ENCODE measurements at places on chromosomes 5 and 9. TPM values are rescaled to one million over a fixed set of nuclear protein-coding genes. Genes with fewer than 3 reads are reported as not detected.

DNA sequence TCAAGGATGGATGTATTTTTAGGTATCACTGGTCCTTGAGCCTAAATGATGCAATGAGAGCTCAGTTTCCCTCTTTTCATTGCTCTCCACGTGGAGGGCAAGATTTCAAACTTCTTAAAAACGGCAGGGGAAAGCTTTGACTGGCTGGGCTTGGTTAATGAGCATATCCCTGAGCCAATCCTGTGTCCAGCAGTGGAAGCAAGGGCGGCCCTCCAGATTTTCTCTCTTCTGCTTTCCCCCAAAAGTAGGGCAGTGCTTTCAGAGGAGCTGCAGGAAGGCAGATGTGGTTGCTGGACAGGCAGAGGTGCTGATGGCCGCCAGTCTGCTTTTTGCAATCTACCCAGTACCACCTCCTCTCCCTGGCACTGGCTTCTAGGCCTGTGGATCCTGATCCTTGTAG, 30.0 kb upstream of the TBC1D2 start:
- no peak for DNase-seq

DNA sequence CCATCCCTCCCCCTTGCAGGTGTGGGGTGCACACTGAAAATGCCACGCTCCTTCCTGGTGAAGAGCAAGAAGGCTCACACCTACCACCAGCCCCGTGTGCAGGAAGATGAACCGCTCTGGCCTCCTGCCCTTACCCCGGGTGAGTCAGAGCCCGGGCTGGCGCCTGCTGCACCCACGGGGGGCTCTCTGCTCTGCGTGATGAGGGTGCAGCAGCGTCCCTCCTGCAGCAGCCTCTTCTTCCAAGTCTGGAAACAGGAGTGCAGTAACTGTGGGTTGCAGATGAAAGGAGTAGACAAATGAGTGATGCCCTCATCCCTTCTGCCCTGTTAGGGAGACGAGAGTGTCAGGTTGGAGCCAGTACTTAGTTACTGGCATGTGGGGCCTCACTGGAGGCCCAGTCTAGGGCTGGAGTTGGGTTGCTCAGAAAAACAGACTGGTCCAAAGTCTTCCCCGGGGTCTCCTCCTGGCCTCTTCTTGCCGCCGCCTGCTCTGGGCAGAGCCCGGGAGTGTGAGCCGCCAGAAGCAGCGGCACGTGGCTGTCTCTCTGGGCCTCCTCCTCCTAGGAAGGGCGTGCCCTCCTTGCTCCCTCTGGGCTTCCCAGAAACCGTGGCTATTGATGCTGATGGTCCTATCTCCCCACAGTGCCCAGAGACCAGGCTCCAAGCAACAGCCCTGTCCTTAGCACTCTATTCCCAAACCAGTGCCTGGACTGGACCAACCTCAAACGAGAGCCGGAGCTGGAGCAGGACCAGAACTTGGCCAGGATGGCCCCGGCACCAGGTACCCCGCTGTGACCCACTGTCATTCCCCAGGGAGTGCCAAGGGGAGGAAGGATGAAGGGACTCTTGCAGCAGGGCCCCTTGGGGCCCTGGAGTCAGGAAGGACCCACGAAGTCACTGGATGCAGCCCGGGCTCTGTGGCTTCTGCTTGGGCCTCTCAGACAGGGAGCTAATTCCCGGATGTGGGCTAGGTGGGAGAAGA, 8.4 kb downstream of the GFI1B start:
- no peak for DNase-seq

- DNase-seq: no peak
Measured at GRCh38 chr9:31418419-31418818, 966.0 kb upstream of the ACO1 start.

- DNase-seq: no peak
Measured at GRCh38 chr5:135215617-135216470, 181.8 kb upstream of the PITX1 start.

- no peak for DNase-seq
Measured at GRCh38 chr5:149268928-149269557, 2.6 kb upstream of the AFAP1L1 start.

DNA sequence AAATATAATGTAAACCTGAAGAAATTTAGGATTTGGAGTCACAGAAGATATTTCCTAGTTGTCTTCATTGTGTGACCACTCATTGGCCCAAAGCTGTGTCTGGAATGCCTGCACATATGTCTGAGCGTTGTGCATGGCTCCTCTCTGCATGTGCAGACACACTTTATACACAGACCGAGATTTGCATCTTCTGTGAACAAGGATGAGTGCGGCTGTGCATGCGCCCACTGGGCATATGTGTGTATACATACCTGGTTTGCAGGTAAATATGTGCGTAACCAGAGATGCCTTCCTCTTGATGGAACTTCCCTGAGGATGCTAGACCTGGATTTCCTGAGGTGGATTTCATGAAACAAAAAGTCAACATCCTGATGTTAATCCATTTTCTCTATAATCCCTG, 19.1 kb downstream of the PHF2 start:
- DNase-seq: no peak

DNA sequence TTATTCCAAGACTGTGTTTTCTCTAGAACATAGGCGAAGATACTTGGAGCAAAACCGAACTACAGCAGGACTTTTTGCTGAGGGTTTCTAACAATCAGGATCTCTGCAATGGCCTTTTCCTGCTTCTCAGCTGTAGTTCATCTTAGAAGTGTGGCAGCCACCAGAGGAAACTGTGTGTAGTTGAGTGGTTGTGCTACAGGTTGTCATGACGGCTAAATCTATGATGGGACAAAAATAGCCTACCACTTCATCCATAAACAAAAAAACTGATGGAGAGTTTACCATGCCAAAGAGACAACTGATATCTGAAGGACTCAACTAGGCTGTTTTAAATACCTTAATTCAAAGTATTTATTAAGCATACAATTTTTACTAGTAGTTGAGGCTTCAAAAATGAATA, 28.2 kb upstream of the DMAC1 start:
- DNase-seq: no peak

GRCh38 chr9:4980086-4980727, 4.9 kb upstream of the JAK2 start:
- DNase-seq: no peak

GRCh38 chr5:64666078-64666477, 24.2 kb upstream of the SHISAL2B start:
- no peak for DNase-seq

GRCh38 chr5:159732220-159732619, 184.1 kb upstream of the ADRA1B start:
- DNase-seq: no peak

GRCh38 chr9:117796681-117797080, 92.5 kb downstream of the TLR4 start:
- DNase-seq: no peak

- no peak for DNase-seq
Measured at GRCh38 chr5:60883229-60883628, 39.2 kb upstream of the ELOVL7 start.

DNA sequence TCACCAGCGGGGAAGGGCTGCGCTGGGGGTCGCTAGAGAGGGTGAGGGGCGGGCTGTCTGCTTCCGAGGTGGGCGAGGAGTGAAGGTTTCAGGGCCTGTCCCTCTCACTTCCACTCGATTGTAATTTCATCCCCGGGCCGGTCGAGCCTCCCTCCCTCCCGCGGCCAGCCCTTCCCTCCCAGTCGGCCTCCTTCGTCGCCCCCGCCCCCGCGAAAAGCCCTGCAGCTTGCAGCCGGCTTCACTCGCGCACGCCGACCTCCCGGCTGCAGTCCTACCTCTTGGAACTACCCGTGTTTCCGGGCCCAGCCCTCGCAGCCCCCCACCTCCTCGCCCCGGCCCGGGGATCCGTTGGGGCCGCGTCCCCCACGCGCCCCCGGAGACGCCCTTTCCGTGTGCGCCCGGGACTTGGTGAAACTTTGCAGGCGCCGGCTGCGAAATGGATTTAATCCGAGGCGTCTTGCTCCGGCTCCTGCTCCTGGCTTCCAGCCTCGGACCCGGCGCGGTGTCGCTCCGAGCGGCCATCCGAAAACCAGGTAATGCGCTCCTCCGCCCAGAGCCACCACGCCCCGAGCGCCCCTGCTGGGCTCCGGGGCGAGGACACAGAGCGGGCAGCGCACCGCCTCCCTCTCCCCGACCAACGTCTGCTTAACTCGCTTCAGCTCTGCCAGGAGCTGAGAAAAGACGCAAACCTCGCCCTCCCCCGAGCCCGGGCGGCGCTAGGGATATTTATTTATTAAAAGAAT, at the start of gene EGFLAM:
Gene EGFLAM, plus strand, starts transcription at position 241 of the 743 bp plus-strand sequence. Its CDS starts 196 bp downstream, at position 437.
- DNase-seq: no peak

- no peak for DNase-seq
Measured at GRCh38 chr9:79858508-79858907, 286.7 kb downstream of the TLE4 start.

DNA sequence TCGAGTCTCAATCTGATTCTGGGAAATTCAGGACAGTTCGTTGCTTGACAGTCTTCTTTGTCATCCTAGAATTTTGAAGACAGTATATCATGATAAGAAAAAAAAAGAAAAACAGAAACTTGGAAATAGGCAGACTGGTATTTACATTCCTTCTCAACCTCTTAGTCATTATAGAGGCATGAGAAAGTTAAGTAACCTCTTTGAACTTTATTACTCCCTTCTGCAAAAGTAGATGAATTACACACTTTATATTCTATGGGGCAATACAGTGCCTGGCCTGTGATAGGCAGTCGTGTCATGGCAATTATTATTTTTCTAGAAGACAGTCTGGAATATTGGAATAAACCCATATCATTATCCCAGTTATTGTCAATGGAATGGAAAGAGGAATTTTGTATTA, 828.9 kb downstream of the TLR4 start:
- DNase-seq: no peak

DNA sequence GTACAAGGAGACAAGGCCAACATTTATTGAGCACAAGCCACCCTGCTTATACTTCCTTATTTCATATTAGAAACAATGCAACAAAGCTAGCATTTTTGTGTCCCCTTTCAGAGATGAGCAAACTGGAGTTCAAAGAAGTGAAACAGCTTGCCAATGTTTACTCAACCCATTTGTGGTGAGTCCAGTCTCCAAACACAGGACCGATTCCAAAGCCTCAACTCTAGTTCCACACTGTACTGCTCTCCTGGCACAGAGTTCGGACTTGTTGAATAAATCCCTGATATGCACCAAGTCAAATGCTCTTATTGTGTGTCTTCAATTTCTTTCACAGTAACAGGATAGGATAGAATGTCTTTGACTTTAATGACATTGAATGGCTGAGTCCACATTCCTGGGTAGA, 604.8 kb upstream of the BRINP1 start:
- no peak for DNase-seq

GRCh38 chr5:175471628-175472027, 6.7 kb upstream of the SFXN1 start:
- no peak for DNase-seq

GRCh38 chr5:128234928-128235641, 151.5 kb downstream of the SLC12A2 start:
- DNase-seq: no peak

GRCh38 chr5:172939611-172940267, 19.5 kb upstream of the RPL26L1 start:
- DNase-seq: no peak

DNA sequence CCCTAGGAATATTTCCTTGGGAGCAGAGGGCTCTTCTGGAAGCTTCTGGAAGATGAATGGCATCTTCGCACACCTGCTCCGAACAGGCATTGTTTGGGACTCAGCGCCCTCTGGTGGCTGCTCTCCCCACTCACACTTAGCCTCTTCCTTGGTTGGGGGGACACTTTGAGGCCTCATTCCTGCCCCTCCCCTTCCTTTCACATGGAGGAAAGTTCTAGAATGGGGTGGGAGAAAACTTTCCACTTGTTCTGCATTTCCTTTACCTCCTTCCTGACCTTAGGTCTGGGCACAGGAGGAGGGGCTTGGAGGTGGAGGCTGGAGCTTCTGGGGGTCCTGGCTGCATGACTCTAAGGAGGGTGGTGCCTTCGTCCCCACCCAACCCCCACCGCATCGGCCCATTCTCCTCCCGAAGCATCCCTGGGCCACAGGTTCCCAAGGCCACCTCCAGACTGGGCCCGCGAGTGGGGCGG, 19.3 kb upstream of the SMIM32 start:
- DNase-seq: no peak

- no peak for DNase-seq
Measured at GRCh38 chr5:74638970-74639806, 1.3 kb downstream of the ENC1 start.

DNA sequence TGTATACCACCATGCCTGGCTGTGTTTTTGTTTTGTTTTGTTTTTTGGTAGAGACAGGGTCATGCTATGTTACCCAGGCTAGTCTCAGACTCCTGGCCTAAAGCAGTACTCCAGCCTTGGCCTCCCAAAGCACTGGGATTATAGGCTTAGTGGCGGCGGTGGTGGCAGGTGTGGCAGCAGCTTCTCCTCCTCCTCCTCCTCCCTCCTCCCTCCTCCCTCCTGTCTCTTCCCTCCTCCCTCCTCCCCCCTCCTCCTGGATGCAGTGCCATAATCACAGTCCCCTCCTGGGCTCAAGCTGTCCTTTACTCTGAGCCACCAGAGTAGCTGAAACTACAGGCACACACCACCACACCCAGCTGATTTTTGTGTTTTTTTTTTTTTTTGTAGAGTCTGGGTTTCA, 71.2 kb downstream of the UHRF2 start:
- DNase-seq: no peak

- no peak for DNase-seq
Measured at GRCh38 chr9:37390759-37391158, 31.7 kb upstream of the GRHPR start.

GRCh38 chr5:56833325-56833724, 18.0 kb downstream of the MAP3K1 start:
- DNase-seq: no peak

GRCh38 chr5:41575110-41575779, 64.8 kb upstream of the PLCXD3 start:
- no peak for DNase-seq

DNA sequence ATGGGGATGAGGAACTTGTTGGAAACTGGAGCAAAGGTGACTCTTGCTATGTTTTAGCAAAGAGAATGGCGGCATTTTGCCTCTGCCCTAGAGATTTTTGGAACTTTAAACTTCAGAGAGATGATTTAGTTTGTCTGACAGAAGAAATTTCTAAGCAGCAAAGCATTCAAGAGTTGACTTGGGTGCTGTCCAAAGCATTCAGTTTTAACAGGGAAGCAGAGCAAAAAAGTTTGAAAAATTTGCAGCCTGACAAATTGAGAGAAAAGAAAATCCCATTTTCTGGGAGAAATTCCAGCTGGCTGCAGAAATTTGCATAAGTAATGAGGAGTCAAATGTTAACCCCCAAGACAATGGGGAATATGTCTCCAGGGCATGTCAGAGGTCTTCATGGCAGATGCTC, 682.3 kb upstream of the ST8SIA4 start:
- DNase-seq: no peak

The CDO1 gene
- total RNA-seq: 5.7 TPM

The HTR4 gene
- total RNA-seq: not detected

The TCF7 gene
- 3.2 TPM for total RNA-seq

The DRD1 gene
- total RNA-seq: 0.19 TPM

The OR13J1 gene
- total RNA-seq: not detected

The PHF2 gene
- total RNA-seq: 14.5 TPM

The FOXE1 gene
- 17.4 TPM for total RNA-seq

The PCDHGB3 gene
- 2.7 TPM for total RNA-seq

The ELL2 gene
- total RNA-seq: 74.9 TPM

The GABRA1 gene
- not detected for total RNA-seq

The NRARP gene
- 22.7 TPM for total RNA-seq

The MEIKIN gene
- total RNA-seq: not detected

The TIGD6 gene
- total RNA-seq: 1.4 TPM

The CMYA5 gene
- 3.6 TPM for total RNA-seq

The HOMER1 gene
- 9.2 TPM for total RNA-seq

Data from esophagus squamous epithelium (tissue), 5 donors.